A172 (cell line): ENCODE measurements at places on chromosomes 4 and X.

GRCh38 chr4:103429283-103429682 is 231.1 kb upstream of the CENPE start:
- no peak for DNase-seq

DNA sequence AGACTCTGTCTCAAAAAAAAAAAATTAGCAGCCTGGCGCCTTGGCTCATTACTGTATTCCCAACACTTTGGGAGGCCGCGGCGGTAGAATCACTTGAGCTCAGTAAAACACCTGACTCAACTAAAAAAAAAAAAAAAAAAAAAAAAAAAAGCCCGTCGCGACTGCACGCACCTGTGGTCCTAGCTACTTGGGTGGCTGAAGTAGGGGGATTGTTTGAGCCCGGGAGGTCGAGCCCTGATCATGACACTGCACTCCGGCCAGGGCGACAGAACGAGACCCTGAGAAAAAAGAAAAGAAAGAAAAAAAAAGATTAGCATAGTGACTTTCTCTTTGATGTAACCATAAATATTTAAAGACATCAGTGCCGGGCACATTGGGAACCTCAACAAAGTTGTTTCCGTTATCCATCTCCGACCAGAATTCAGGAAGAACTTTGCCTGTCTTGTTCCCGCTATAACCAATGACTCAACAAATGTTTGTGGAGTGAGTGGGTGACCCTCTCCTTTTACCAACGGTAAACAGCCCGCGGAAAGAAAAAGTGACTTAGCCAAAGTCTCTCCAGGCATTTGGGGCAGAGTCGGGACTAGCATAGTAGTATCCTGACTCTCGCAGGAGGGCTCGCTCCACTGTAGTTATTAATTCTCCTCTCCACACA is 553 bp upstream of the MED28 start:
- no peak for DNase-seq

DNA sequence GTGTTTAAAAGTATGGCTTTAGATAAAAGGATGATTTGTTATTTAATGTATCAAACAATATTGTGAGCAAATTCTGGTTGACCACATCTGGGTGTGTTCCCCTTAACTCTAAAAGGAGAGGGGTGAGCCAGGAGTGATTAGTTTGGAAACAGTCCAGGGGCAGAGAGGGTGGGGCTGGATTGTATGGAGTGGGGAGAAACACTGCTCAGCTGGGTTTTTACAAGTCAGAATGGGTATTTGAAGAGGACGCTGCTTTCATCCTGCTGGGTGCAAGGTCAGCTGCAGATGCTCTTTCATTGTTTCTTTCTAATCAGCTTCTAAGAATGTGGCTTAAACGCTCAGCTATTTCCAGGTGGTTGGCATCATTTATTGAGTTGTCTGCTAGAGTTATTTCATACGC is 82.8 kb upstream of the LIMCH1 start:
- peak; percentile 28 for DNase-seq

- no peak for DNase-seq
Measured at GRCh38 chr4:98890702-98891455, 38.1 kb downstream of the EIF4E start.

- no peak for DNase-seq
Measured at GRCh38 chrX:64580035-64580434, 184.8 kb upstream of the MTMR8 start.

DNA sequence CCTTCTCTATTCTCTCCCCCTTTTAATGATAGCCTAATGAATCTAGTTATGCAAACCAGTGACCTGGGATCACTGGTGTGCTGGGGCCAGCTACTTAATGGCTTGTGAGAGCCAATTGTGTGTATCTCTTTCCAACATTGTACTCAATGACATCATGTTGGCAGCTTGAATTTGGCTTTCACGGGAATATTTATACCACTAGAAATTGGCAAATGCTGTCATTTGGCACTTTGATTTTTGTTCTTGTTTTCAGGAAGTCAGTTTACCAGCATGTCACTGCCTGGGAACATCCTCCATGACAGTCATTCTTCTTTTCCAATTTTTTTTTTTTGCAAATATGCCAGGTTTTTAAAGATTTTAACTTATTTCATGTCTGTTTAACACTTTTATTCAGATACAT is 1685.3 kb downstream of the STIM2 start:
- DNase-seq = no peak

GRCh38 chr4:137213372-137214173 is 318.7 kb downstream of the PCDH18 start:
- no peak for DNase-seq

DNA sequence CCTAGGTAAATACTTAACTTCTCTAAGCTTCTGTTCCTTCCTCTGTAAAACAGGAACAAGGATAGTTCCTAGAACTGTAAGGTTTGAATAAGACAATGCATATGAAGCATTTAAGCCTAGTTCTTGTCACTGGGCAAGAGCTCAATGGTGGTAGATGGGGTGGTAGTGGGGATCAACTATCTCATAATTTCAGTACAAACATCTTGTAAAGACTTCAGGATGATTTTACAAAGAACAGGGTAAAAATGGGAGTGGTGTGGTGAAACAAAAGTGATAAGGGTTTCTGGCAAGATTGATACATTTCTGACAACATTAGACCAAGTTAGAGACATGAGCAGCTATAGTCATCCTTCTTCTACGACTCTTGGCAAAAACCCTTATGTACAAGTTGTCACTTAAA is 137.8 kb downstream of the SCFD2 start:
- no peak for DNase-seq

DNA sequence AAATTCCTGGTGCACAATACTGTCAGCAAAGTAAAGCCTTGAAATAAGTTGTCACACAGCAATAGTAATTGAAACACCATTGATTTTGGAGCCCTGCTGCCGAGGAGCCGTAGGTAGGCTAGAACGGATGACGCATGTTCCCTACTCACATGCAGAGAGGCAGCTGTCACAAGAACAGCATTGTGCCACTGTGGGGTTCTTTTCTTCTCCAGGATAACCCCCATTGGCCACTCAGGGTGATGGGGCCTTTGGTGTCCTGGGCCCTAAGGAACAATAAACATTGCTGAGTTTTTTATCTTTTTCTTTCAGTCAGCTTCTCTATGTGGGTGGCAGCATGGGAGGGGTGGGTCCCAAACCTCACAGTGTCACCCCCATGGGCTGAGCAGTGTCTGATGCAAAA is 542.3 kb downstream of the BCOR start:
- DNase-seq = no peak

DNA sequence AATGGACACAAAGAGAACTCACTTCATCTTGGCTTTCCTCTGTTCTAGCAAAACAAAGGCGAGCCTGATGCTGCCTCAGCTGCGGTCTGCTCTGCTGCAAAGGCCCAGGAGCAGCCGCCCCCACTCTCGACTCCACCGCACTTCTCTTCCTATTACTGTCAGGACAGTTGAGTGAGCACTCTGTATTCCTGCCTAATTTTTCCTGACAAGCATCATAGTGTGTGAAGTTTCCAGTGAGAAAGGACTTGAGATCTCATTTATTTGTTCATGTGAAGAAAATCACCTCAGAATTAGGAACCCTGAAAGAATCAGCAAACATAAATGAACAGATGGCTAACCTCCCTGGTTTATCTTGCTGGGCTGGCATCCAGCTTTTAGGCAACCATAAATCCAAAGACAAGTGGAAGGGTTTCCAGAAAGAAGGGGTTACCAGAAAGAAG is 15.6 kb downstream of the SCARB2 start:
- DNase-seq = no peak
